ENCODE measurements at places on chromosomes 11 and 22.

GRCh38 chr11:75356613-75357012 is 5.2 kb upstream of the ARRB1 start:
- peak; percentile 42 for DNase-seq

DNA sequence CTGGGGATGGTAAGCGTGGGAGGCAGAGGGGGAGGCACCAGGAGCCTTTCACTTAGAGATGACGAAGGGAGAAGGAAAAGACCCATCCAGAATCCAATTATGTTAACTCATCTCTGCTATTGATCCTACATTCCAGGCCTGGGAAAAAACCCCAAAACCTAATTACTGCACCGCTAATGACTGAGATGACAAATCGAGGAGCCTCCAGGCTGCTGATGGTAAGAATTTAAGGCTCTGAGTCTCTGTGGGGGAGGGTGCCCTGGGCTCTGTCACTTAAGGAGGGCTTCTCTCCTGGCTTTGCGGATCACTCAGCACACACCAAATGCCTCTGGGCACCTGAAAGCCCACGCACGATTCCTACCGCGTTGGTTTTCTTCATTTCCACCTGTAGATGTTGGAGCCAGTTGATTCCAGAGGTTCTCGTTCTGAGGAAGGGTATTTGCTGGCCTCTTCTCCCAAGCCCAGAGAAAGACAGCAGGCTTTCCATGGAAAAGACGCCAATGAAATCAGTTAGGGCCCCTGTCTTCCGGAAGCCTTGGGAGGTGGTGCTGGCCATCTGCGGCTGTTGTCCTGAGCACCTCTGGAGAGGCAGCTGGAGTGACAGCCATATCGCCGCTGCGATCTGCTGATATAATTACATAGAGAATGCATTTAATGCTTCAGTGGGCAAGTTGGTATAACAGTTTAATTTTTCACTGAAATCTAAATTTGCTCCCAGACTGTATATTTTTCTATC is 751.2 kb downstream of the BRD1 start:
- DNase-seq, result peak; percentile 64

- no peak for DNase-seq
These were observed 30.8 kb upstream of the GLYAT start for GRCh38 chr11:58762284-58763119.

GRCh38 chr11:132681971-132682370 is 850.3 kb downstream of the OPCML start:
- DNase-seq, result no peak

DNA sequence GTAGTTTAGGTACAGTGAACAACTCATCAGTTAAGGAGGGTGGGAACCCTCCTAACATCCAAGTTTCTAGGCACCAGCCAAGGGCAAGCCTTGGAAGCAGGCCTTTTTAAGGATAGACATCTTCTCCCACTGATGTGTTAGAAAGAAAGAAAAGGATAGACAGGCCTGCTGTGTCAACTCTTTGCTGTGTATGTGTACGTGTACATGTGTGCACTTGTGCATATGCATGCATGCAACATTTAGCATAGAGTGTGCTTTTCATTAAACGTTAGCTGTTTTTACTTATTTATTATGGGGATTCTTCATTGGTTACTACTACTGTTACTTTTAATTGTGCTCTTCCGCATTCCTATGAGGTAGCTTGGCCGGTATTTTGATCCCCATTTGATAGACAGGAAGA is 36.1 kb downstream of the RNF169 start:
- DNase-seq, result no peak

- no peak for DNase-seq
These were observed 335.1 kb upstream of the API5 start for GRCh38 chr11:42976636-42977217.

GRCh38 chr22:20607157-20607907 is 99.9 kb downstream of the MED15 start:
- DNase-seq, result peak; percentile 68

GRCh38 chr11:14041040-14041439 is 78.5 kb downstream of the SPON1 start:
- no peak for DNase-seq

DNA sequence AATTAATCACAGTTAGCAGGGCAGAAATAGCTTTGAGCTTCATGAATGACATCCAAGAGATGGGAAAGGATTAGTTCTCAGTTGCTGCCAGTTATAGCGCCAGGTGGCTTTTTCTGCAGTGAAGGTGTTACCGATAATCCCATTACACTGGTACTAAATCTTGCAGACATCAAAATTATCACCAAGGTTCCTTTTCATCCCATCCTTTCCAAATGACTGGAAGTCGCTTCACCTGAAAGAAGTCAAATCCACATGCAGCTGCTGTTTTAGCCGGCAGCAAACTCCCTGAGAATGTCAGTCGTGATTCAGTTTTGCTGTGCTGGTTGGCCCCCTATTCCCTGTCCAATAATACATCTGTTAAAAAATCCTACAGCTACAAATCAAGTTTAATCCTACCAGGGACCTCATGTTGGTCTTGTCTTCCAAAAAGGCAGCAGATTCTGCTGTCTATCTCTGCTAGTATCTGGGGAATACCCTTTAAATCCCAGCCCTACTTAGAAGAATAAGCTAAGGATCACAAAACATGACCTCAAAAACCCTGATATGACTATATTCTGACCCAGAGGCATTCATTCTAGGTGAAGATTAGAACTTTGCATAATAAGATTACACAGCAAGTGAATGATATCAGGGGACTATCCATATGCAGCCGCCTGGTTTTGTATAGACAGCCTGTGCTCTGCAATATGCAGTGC is 31.7 kb downstream of the IMMP1L start:
- no peak for DNase-seq

GRCh38 chr22:26417406-26417805 is 11.7 kb upstream of the ASPHD2 start:
- no peak for DNase-seq
